ENCODE measurements at places on chromosomes 13 and 19.
A peak's percentile ranks its signal among the peaks of the same experiment; 100 is the strongest.

DNA sequence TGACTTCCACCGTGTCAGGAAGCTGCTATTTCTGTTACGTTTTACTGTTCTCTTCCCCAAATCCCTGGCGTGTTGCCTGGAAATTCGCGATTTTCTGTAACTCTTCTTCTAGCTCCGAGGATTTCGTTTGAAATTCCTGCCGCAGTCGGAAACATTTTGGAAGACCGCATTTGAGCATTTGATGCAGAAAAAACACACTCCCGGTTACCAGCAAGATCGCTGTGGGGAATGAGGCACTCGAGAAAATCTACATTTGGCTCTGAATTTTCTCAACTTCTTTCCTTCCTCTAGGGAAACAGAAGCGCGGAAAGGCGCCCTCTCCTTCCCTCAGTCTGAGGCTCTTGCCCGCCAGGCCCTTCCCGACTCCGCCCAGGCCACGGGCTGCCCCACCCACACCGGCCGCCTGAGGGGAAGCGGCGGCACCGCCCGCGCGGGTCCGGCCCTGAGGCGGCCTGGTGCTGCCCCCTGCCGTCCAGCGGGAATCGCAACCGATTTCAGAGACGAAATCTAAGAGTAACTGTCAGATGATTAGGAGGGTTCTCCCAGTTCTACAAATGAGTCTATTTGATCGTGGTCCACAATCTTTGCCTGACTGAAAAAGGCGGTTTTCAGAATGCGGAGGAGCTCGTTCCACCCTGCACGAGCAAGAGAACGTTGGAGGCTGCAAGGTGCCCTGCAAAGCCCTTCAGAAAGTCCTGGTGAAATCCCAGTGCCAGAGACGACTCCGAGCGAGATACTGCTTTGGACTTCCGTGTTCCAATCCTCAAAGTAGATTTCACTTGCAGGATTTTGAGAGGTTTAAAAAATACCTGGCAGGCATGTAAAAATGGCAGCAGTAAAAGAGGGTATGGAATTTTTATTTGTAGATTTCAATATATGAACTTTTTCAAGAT is 18.4 kb upstream of the TUBGCP3 start:
- peak; percentile 95 for DNase-seq

- no peak for DNase-seq
These were observed 31.2 kb downstream of the ZNF536 start for GRCh38 chr19:30403203-30403985.

DNA sequence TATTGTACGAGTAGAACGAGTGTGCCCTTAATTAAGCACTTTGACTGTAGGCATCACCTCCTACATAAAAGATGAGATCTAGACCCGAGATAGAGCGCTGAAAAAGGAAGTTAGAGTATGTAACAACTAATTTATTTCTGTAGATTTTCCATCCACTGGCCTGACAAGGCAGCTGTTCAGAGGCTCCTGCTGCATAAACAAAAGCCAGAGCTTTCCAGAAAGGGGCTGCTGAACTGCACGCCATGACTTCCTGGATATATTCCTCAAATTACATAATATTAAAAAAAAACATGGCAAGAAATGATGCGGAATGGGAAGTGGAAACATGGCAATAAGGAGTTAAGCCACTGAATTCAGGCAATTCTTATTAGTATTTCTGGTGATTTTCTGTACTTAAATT is 89.7 kb downstream of the AKAP11 start:
- DNase-seq = no peak

GRCh38 chr19:44943801-44944249 is 1.8 kb downstream of the APOC4 start:
- no peak for DNase-seq

DNA sequence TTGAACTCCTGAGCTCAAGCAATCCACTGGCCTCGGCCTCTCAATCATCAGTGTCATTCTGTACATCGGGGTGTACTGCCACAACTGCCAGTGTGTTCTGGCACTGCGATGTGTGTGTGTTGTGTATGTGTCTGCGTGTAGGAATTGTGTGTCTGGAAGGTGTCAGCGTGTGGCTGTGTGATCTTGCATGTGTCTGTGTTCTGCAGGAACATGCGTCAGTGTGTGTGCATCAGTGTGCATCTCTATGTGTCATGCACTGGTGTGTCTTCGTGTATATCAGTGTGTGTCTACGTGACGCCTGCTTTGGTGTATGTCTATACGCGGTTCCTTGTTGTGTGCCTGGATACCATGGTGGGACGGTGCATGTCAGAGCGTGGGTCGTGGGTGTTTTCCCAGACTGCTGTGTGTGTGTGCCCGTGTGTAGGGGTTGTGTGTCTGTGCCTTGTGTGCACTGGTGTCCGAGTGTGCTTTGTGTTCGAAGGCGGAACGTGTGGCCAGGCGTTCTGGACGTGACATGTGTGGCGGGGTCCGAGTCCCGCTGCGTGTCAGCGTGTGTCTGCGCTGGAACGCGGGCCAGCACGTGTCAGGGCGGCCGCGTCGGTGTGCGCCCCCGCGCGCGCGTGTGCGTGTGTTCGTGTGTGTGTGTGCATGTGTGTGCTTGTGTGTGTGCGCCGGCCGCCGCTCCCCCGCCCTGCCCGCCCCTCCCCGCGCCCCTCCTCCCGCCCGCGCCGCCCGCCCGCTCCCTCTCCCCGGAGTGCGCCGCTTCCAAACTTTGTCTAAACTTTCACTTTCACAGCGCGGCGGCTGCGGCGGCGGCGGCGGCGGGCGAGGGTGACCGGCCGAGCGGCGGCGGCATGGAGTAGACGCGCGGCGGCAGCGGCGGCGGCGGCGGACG is at the start of gene NFIX:
Gene NFIX (plus strand): TSS at position 775 of the 895 bp plus-strand sequence. CDS start 363 bp downstream, outside the sequence.
- DNase-seq = peak; percentile 75

DNA sequence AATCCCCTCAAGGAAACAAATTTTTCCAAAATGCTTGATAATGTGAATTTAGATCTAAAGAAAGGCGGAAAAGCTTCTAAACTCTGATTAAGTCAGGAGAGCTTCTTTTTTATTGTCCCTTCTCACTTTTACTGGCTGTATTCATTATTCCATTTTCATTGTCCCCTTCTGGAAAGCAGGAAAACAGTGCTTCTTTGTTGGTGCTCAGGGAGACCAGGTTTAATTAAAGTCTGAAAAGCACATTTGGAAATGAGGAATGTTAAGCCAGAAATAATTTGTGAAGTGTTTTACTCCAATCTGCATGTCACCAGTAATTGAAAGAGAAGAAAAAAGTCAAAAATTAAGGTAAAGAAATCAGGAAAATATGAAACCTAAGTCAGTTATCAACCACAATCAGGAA is 43.5 kb upstream of the TSC22D1 start:
- DNase-seq = no peak

- peak; percentile 50 for DNase-seq
These were observed 27.5 kb upstream of the SIGLEC11 start for GRCh38 chr19:49988433-49988832.

DNA sequence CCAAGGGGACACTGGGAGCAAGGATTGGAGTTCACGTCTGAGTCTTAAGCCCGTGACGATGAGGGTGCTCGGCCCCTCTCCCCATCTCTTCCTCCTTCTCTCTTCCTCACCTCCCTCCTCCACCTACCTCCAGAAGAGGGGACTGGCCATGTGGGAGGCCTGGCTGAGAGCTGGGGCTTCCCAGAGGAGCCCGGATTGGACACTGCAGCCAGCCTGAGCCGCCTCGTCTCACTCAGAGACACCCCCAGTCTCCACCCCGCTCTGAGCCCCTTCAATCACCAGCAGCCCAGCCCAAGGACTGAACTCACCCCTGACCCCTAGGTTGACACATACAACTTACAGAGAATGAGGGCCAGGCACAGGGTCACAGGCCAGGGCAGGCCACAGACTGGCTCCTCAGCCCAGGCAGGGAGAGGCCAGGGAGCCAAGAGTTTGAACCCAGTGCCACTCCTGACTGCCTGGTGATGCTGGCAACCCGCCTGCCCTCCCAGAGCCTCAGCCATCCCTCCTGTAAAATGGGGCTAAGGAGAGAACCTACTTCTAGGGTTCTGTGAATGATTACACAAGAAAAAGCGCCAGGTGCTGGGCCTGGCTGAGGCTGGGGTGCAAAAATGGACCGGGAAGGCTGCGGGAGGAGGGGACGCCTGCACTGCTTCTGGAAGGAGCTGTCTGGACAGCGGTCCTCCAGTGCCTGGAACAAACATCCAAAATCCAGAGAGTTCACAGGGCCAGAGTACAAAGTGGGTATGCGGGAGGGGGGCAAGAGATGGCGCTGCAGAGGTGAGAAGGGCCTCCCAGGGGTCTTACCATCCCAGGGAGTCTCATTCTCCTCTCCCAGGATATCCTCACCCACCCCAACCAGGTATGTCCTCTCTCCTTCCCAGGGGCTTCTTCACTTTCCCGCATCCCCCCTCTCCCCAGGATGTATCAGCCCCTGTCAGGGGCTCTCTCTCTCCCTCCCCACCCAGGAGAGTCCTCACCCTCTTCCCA is 1.1 kb downstream of the CD79A start:
- peak; percentile 10 for DNase-seq

DNA sequence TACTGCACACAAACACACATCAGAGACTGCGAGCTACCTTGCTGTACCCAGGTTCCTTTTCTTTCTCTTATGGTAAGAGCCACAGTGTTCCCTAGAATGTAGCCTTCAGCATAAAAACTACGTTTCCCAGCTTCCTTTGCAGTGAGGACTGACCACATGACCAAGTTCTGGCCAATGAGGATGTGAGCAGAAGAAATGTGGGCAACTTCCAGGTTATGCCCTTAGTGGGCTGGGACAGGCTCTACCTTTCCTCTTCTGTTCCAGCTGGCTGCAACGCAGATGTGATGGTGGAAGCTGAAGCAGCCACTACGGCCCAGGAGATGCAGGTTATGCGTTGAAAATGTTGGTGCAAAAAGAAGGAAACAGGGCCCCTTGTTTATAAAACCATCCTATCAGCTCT is 27.5 kb downstream of the VRK3 start:
- DNase-seq = peak; percentile 26

DNA sequence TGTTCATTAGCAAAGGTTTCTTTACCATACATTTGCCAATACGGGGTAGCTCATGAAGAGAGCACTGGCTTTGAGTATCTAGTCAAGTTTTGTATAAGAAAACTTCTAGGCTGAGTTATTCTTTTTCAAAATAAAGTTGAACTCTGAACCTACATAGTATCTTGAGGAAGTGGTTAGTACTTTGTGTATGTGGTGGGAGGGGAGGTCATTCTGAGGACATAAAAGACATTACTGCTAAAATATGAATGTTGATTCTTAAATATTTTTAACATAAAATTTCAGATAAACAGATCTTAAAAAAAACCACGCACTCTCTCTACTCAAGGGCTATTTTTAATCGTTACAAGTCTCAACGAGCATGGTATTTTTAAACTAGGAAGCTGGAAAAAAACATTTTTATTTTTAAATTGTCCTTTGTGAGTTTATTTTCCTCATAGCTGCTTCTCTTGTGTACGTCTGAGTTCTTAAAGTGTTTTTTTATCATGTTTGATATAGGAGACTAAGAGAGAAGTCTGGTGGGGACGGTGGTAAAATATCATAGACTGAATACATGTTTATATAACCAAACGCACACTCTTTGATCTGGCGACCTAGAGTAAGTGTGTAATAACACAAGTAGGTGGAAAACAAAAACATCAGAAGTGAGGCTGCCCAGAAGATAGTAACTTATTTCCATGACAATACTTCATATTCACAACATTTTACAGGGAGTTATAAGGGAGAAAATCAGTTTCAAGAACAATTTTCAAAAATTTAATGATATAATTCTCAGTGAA is 118.0 kb upstream of the POSTN start:
- no peak for DNase-seq

GRCh38 chr19:3782903-3783302 is 3.3 kb downstream of the MATK start:
- DNase-seq = no peak
